PC-3 (cell line): ENCODE measurements at places on chromosomes 3 and 15. TPM values are rescaled to one million over a fixed set of nuclear protein-coding genes. Genes with fewer than 3 reads are reported as not detected.

DNA sequence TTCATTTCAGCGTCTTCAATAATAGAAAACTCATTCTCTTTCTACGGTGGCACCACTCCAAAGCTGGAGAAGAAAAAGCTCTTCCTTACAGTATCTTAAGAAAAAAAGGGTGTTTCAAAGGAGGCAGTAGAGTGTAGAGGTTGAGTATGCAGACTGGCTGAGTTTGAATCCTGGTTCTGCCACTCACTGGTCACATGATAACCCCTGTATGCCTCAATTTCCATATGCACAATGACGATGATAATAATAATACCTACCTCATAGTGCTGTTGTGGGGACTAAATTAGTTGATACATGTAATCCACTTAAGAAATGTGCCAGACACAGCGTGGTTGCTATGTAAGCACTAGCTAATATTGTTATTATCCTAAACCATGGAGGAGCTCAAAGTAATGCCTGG is 4.5 kb downstream of the ANP32A start:
- no peak for DNase-seq

DNA sequence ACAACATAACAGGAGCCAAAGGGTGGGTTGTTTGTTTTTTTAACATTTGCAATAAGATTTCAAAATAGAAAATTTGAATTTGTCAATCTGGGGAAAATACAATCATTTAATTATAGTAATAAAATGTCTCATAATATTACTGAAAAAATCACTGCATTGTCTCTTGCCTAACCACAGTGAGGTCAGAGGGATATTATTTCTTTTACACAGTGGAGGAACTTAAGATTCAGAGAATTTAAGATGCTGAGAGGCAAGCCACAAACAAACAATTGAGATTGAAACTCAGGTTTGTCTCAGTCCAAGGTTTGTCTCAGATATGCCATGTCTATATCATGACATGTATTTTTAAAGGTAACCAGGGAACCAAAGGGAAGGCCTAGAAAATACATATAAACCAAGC is 428.7 kb downstream of the FOXP1 start:
- no peak for DNase-seq

GRCh38 chr15:100988297-100988696 is 69.1 kb downstream of the LRRK1 start:
- DNase-seq = no peak

Gene CIDEC
- not detected in 2 replicates for total RNA-seq

DNA sequence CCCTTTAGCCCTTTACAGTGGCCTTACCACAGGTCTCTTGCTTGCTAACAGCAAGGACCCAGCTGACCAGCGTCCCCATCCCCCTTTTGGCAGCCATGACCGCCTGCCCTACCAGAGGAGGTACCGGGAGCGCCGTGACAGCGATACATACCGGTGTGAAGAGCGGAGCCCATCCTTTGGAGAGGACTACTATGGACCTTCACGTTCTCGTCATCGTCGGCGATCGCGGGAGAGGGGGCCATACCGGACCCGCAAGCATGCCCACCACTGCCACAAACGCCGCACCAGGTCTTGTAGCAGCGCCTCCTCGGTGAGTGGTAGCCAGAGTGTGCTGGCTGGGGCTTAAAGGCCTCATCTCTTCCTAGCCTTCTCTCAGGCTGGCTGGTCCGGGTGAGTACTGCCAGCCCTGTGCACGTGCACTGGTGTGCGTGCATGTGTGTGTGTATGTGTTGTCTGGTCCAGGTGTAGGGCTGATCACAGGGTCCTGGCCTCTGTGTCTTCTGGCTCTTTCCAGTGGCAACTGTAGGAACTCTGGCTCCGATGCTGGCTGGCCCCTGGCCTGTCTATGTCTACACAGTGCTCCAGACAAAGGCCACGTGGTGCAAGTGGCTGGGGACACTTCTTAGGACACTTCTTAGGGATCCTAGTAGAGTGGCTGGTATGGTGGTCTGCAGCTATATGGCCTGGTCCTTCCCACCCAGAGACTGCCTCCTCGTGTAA is 4.4 kb downstream of the CLK3 start:
- no peak for DNase-seq

Gene SLC15A2
- 0.12 and 0.91 TPM in 2 replicates for total RNA-seq

Gene AADACL2
- total RNA-seq = not detected in 2 replicates

Gene LRRC31
- total RNA-seq = 0.04 TPM in 1 of 2 replicates, not detected in the other

Gene GOLGA8K
- total RNA-seq = 1.2 TPM in 1 of 2 replicates, not detected in the other

GRCh38 chr3:170852324-170852723 is 17.7 kb downstream of the RPL22L1 start:
- no peak for DNase-seq

Gene CCRL2
- total RNA-seq = 5.5 and 6.0 TPM in 2 replicates

Gene LINS1
- total RNA-seq = 8.5 and 12.0 TPM in 2 replicates

DNA sequence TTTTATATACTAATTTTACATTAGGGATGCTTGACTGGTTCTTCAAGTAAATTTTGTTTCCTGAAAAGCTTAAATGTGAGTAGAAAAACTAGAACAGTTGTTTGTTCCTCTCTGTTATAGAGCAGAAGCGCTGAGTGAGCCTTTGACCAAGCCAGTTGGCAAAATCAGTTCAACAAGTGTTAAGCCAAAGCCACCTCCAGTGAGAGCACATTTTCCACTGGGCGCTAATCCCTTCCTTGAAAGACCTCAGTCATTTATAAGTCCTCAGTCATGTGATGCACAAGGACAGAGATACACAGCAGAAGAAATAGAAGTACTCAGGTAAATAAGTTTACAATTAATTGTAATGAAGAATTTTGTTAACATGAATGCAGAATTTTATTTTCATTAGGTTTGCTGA is 14.6 kb downstream of the CAPN7 start:
- no peak for DNase-seq

Gene FBXW12
- not detected in 2 replicates for total RNA-seq

DNA sequence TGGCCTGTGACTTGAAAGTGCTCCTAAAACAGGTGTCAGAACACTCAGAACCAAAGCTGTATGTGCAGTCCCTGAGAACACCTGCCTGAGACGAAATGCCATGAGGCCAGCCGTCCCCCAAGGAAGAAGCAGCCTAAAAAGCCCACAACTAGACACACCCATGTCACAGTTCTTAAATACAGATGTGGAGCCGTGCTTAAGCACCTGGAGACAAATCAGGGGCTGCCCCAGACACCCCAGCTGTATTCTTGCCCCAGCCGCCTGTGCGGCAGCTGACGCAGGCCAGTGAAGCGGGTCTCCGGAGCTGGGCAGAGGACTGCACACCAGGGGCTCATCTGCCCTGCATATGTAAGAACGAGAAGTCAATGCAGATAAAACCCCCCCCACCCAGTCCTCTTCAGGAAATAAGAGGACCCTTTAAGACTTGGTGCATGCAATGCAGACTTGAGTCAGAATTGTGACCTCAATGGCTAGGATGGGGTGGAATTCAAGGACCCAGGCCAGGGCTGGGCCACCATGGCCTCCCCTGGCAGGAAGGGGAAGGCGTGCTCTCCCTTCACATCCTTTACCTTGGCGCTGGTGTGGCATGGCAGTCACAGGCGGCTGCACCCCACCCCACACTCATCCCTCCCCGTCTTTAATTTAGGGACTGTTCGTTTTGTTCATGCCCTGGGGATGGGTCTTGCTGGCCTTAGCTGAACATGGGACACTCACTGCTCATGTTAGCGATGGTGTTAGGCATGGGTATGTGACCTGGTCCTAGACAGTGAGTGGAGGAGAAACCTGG is 27.7 kb upstream of the PLXNA1 start:
- DNase-seq = no peak

Gene IGDCC3
- total RNA-seq = not detected in 2 replicates

Gene OR5K2
- not detected in 2 replicates for total RNA-seq

DNA sequence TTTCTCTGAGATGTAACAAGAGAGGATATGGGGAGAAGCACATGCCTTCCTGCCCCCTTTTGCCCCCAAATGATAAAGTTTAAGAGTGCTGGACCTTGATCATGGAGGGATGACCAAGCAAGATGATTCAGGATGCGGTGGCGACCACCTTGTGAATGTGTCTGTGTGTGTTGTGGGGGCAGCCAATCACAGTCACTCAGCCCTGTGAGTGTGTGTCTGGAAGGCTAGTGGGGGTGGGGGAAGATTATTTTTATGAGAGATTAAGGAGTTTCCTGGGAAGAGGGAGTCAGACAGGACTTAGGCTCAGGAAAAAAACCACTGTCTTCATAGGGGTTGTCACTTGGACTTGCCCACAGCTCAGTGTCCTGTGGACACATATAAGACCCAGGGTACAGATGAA is 57.8 kb upstream of the KY start:
- DNase-seq = peak; percentile 22

GRCh38 chr15:74783072-74783807 is 1.4 kb downstream of the CSK start:
- DNase-seq = no peak

- no peak for DNase-seq
Observed at GRCh38 chr3:185059766-185060165, 93.1 kb downstream of the C3orf70 start.

Gene GRAMD1C
- 2.8 and 4.5 TPM in 2 replicates for total RNA-seq

Gene GPR87
- total RNA-seq = 13.3 and 14.5 TPM in 2 replicates

DNA sequence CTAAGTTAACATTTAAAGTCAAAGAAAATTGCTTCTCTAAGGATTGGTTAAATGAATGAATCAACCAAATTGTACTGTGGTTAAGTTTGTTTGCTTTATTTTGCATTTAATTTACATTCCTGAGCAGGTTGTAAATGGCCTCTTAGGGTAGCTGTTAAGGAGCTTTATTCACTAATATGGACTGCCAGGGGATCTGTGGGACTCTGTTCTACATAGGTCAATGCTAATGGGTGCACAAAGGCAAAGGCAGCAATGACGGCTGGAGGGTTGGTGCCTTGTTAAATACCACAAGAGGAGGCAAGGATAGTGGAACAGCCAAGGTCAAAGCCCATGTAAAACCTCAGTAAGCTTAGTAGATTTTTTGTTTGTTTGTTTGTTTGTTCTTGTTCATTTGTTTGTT is 89.3 kb upstream of the P2RY1 start:
- no peak for DNase-seq
